ENCODE measurements at places on chromosomes 3 and 15.
A peak's percentile ranks its signal among the peaks of the same experiment; 100 is the strongest.

GRCh38 chr15:67520321-67521028 is 456 bp upstream of the C15orf61 start:
- DNase-seq: no peak

DNA sequence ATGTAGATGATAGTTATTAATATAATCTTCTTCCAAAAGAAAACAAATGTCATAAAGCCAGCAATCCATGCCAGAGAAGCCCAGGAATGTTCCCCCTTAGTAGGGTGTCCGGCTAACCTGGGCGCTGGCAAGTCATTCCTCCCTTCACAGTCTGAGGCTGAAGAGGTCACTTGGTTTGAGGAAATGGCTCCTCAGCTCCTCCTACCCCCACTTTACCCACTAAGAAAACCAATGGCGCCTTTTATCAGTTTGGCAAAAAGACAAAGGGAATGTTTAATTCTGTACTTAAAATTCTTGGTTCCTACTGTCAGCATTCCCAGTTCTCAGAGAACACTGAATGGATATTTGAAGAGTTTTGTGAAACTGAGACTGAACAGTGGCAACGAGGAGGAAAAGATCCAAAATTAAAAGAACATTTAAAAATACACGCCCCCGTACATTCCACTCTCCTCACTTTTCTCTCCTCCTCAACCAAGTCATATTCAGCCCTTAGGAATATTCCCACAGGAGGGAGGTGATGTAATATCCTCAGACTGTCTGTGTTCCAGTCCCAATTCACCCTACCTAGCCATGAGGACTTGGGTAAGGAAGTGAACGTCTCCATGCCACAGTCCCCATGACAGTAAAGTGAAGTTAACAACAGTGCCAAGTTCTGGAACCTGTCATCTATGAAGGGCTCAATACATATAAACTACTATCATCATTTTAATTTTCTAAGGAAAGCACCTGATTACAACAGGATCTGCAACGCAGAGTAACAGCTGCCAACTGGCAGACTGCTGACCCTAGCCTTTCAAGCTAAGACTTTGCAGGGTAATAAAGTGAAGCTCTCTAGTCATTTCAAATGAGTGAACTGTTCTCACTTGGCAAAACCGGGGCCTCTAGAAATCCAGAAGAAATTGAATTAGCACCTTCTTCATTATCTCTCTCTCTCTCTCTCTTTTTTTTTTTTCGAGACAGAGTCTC is 234.5 kb upstream of the ICE2 start:
- DNase-seq: no peak

DNA sequence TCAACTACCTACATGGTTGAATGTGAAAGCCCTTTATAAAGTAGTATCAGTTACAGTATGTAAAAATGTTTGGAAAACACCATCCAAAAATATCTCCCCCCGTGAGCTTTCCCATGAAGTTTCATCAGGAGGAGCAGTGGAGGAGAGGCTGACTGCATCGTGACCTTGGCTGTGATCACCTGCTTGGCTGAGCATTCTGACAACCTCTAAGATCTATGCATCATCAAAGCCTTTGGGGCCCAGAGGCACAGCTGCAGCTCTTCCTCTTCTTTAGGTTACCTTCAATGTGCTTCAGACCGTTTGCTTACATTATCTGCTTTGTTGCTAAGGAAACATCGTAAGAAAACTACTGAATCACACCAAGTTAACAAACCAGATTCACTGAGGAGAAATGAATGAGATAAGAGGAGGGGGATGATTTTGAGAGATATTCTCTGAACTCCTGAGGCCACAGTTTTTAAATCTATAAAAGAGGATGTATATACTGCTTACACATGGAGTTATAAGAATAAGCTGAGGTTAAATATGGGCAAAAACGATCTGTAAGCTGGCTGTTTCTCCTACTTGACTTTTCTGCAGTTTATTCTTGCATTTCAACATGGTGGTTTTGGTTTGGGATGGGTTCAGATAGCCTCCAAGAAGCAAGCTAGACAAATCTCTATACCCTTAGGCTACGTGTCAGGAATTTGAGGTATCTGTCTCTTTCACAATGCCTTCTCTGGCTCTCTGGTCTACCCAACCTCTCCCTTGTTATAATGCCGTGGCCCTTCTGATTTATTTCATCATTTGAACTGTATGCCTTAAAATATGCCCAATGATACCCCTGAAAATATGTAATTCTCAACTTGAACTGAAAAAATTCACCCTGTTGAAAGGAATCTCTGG is 4.0 kb downstream of the GCSAM start:
- DNase-seq: peak; percentile 46

GRCh38 chr3:40043444-40043755 is 234.0 kb downstream of the MYRIP start:
- DNase-seq: no peak

DNA sequence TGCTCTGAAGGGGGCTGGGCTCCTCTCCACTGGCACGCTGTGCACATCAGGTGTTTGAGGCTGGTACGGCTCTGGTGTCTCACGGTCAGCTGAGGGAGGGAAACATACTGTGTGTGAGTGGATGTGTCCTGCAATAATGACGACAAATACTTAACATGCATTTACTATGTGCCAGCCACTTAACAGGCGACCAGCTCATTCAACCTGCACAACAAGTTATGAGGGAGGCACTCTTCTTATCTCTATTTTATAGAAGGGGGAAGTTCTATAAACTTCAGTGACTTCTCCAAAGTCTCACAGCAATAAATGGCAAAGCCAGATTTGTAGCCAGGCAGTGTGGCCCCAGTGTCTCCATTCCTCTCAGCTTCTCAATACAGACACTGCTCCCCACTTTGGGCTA is 83.1 kb upstream of the LINGO1 start:
- DNase-seq: no peak

- no peak for DNase-seq
Measured at GRCh38 chr3:127608362-127608718, 10.1 kb downstream of the MCM2 start.

GRCh38 chr15:68312701-68313204 is 35.2 kb downstream of the FEM1B start:
- DNase-seq: no peak

GRCh38 chr15:77504306-77504705 is 83.6 kb downstream of the HMG20A start:
- DNase-seq: no peak

GRCh38 chr3:135752851-135753250 is 212.7 kb upstream of the PPP2R3A start:
- no peak for DNase-seq

DNA sequence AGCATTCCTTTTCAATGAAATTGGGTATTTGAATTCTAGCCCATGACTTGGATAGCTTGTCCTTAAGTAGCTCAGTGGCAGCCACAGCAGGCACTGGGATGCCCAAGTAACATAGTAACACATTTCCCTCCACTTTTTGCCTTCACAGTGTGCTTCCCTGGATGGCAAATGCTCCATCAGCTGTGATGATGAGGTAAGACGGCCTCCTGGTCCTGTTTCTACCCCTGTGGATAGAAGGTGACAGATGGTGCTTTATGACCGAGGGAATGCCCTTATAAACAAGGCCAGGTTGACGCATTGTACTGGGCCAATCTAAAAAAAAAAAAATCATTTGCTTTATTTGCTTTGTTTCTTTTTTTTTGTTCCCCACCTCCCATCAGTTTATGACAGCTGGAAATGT is 41.8 kb upstream of the LRTM1 start:
- DNase-seq: no peak

DNA sequence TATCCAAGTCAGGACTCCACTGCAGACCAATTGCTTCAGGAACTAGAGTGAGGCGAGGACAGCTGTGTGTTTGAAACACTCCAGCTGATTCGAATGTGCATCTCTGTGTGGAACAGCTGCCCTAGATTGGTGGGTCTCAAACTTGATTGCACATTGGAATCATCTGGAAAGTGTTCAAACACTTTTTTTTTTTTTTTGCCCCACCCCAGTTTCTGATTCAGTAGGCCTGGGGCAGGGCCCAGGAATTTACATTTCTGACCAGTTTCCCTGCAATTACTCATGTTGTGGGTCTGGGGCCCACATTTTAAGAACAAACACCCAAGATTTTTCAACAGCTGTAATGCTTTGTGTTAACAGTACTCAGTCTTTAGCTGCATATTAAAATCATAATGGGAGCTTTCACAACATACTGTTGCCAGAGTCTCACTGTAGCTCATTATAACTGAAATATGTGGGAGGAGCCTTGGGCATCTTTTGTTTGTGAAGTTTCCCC is 156.6 kb downstream of the NR1D2 start:
- DNase-seq: no peak

GRCh38 chr3:85342915-85343314 is 384.1 kb downstream of the CADM2 start:
- DNase-seq: no peak

- no peak for DNase-seq
Measured at GRCh38 chr3:74263031-74263430, 351.4 kb downstream of the CNTN3 start.

- no peak for DNase-seq
Measured at GRCh38 chr3:44415421-44415820, 62.0 kb downstream of the ZNF445 start.

GRCh38 chr3:43870120-43870519 is 179.4 kb downstream of the ABHD5 start:
- no peak for DNase-seq

DNA sequence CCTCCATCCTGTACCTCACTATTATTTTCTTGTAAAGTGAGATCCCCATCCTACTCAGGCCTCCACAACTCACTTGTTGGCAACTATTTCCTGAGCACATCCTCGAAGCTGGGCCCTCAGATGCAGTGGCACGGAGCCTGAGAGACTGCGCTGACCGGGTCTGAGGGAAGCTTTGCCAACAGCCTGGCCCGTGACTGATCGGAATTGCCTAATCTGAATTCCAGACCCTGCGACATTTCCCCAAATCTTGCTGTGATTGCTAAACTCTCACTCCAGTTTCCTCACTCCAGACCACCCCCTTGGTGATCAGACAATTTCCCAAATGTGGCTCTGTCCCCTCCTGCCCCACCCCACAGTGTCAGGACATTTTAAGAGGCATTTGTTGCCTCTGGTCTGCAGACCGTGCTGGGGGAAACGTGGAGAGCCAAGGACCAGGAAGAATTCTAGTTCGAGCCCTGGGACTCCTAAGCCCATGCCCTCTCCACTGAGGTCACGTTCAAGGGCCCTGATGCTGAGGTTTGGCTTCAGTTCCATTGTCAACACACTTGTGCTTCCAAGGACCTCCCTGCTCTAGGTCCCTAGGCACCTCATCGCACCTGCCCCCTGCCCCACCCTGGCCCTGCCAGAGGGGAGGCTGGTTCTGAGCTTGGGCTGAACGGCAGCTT is 22.8 kb downstream of the KLHL25 start:
- DNase-seq: no peak
